Activated T-helper 1 cell treated with anti-CD3 and anti-CD28 coated beads, Interleukin-2, amount 50 U/mL, for 16 hours (primary cell): ENCODE measurements at places on chromosomes 6 and 20.
A peak's percentile ranks its signal among the peaks of the same experiment; 100 is the strongest.

GRCh38 chr6:142918339-142919042 lies 26.5 kb downstream of the HIVEP2 start:
- no peak for DNase-seq

DNA sequence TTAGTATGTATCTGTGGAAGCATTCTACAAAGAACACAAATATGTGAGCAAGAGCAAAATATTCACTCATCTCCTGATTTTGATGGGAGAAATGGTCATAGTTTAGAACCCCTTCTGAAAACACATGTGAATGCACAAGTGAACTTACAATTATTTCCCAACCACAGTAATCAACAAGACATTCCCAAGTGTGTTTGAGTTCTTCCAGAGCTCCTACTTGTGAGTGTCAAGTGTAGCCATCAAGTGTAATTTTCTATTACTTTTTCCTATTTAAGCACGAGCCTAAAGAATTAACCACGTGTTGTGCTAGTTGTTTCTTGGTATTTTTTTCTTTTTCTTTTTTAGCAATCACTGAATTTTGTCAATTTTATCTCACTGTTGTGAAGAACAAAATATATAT lies 402.3 kb downstream of the NKAIN2 start:
- DNase-seq, result no peak

- no peak for DNase-seq
Observed at GRCh38 chr6:167548451-167548850, 223.6 kb downstream of the TTLL2 start.

- no peak for DNase-seq
Observed at GRCh38 chr6:41451039-41451438, 95.1 kb upstream of the FOXP4 start.

DNA sequence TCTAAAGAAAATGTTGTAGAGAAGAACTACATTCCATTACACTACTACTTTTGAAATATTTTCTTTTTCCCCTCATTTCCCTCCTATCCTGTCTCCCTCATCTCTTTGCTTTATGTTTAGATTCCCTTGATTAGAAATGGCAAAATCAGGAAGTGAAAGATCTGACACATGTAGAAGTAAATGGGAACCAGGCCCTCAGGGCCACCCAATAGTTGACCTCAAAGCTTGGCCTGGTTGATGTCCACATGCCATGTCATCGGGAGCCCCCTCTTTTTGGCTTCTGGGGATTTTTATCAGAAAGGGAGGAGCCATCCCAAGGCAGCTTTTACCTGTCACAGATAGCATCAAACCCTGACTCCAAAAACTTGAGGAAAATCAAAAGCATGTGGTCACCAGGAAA lies 168.3 kb upstream of the ECI2 start:
- DNase-seq, result no peak

- no peak for DNase-seq
Observed at GRCh38 chr6:116265041-116265829, 11.4 kb upstream of the TSPYL4 start.

DNA sequence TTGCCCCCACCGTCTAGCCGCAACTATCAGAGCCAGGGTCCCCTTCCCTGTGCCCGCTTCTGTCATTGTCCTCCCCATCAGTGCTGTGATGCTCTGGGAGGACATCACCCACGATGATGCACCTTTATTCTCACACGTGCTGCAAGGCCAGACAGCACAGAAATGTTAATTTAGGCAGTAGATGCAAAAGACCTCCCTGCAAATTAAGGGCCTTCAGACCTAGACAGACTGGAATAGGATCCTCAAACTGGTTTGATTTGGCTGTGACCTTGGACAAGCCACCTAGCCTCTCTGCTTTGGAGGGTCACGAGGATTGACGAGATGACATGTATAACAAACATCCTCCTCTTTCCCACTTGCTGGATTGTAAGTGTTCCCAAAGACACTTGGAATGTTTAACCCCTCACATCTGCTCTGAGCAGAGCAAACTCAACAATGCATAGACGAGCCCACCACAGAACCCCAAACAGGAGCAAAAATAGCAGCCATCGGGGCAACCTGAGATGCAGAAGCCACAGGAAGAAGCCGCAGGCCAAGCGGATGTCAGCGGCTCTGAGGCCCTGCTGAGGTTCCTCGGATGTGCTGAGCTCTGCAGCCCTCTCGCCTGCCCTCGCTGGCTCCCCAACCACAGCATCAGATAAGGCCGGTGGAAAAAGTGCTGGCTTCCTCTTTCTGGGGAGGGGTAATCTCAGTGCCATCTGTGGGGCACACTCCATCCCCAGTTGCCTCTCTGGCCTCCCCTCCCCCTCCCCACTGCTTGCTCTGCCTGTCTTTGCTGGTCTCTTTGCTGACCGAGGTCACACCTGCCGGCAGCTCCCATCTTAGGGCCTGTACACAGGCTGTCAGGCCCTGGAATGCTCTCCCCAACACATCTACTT lies 35.3 kb downstream of the TOX2 start:
- peak; percentile 38 for DNase-seq
